Islet precursor cell (in vitro differentiated cells): ENCODE measurements at places on chromosomes 16 and 17.

GRCh38 chr17:11278186-11278991 lies 37.4 kb downstream of the SHISA6 start:
- peak; percentile 34 for DNase-seq

DNA sequence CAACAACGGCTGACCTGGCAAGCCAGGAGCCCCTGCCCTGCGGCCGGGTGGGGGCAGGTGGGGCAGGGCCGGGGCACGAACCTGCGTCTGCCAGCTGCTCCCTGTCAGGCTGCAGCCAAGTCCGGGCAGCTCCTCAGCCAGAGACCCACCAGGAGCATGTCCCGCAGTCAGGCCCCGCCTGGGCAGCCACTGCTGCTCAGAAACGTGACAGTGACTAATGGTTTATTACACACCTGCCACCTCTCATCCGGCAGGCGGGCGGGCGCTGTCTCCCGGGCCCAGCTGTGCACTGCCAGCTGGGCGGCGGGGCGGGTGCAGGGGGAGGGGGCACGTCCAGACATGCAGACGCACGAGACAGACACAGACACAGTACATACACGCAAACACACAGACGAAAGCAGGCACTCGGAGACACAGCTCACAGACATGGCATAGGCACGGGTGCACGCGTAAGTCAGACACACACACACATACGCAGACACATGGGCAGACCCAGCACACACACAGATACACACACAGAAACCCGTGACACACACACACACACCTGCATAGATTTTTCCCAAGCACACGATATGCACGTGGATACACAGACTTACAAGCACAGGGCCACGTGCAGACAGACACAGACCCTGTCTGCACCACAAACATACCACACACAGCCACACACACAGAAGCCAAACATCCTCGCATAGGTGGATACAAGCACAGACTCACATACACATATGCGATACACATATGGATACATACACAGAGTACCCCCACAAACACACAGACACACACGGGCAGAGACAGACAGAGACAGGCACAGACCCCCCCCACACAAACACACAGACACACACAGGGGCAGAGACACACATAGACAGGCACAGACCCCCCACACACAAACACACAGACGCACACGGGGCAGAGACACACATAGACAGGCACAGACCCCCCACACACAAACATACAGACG lies 248.3 kb upstream of the CIBAR2 start:
- DNase-seq = no peak

DNA sequence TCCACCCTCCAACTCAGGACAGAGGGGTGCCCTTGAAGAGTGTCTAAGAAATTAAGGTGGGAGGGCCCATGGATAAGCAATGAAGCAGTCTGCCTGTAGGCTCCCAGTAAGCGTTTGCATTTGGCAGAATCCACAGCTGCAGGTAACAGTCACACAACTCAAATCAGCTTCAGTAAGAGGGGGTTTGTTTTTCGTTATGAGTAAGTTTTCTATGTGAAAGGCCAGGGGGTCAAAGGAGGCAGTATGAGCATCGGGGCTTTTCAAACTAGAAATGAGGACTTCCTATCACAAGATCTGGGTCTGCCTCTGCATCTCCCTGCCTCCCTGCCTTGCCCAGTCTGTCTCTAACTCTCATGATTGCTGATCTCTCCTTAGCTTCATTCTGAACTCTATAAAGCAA lies 128.1 kb upstream of the CCL2 start:
- peak; percentile 37 for DNase-seq

DNA sequence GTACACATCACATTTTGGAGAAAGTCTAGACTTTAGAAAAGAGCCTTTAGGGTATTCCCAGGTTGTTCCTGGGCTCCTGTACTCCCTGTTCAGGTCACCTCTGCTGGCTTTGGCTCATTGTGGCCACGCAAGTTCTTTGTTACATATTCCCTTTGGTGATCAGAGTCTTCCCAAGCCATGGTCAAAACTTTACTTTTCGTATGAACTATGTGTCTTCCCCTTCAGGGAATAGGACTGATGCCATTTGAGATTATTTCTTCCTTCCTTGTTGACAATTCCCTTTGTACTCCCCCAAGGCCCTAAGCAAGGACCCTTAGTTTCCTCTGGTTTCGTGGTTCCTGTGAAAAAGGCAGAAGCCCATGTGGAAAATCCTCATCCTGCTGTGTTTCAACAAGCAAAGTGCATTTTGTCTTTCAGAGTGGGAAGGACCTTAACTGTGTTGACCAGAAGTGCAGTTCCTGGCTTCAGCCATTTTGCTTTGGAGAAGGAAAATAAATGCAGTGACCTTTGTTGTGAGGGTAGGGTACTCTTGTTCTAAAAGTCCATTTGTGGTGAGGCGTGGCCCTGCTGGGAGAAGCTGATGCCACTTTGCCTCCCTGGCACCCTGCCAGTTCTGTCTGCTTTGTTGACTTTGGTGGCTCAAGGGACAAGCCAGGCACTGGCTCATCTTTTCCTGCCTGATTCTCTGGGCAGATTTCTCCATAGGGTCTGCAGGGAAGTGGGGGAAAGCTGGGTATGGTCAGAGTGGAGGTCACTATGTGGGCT lies 55.1 kb downstream of the ZNRF1 start:
- DNase-seq = no peak

DNA sequence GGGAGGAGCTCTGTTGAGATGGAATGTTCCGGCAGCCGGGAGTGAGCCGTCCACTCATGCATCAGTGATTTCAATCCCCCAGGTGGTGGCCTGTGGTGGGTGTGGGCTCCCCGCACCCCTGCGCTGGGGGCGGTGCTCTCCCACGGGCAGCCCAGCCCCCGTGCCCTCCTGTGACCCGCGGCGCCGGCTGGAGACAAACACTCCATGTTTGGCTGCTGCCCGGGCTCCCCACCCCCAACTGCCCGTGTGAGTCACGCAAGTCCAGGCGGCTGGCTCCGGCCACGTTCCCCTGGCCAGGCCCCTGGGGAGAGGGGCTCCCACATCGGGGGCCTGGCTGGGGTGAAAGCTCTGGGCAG lies 29.4 kb downstream of the CACNA1H start:
- peak; percentile 70 for DNase-seq

- no peak for DNase-seq
Measured at GRCh38 chr16:77148121-77148520, 42.9 kb upstream of the MON1B start.

GRCh38 chr16:13767215-13767614 lies 152.7 kb upstream of the ERCC4 start:
- no peak for DNase-seq

GRCh38 chr16:628321-629061 lies 2.3 kb upstream of the WFIKKN1 start:
- DNase-seq = no peak

DNA sequence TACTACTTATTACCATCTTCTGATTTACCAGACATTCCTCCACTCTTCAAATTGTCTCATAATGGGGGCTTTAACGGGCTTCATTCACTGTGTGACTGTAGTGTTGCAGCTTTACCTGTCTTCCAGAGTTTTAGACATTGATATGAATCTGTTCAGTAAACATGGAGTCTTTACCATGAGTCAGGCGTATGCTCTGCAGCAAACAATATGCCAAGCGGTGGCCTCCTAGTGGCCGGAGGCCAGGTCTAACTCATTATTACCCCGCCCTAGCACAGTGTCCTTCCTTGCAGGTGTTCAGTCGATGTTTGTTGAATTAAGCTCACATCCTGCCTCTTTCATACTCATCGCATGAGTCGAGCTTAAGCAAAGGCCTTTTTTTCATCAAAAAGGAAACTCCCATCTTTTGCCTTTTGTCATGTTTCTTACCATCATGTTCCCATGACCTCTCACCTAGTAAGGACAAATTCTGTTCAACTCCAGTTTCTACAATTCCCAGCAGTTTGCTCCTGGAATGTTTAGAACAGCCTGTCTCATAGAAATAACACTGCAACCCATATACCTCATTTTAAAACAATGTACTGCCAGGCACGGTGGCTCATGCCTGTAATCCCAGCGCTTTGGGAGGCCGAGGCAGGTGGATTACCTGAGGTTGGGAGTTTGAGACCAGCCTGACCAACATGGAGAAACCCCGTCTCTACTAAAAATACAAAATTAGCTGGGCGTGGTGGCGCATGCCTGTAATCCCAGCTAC lies 39.4 kb downstream of the TUBD1 start:
- DNase-seq = peak; percentile 81

DNA sequence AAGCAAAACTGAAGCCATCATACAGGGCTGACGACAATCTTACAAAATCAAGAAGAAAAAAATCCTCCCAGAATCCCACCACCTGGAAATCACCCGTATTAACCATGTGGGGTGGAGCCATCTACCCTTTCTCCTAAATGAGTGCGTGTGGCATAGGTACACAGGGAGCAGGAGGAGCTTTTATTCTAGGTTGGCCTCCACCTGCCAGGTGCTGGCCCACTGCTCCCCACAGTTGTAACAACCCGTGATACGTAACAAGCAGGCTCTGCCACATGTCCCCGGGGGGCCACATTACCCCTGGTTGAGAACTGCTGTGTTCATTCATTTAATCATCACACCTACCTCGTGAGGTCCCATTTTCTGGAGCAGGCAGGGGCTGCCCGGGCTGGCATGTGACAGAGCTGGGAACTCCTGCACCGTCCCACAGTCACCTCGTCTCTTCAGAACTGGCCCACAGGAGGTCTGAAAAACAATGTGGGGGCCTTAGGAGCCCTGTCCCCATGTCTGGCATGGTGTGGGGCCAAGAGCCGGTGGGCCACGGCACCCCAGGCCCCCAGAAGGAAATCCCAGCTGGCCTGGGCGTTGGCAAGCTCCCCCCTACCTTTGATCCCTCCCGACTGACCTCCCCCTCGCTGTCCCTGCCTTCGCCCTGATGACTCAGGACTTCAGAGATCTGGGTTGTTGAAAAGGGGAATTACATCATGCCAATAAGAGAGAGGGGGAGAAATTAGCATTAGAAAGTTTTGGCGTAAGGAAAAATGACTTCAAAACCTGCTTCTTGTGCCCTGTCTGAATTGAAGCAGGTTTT lies 12.9 kb downstream of the CMIP start:
- DNase-seq = no peak

- no peak for DNase-seq
Measured at GRCh38 chr16:66712512-66712911, 16.0 kb upstream of the CMTM4 start.

GRCh38 chr16:8720967-8721308 lies 46.5 kb downstream of the ABAT start:
- DNase-seq = no peak

DNA sequence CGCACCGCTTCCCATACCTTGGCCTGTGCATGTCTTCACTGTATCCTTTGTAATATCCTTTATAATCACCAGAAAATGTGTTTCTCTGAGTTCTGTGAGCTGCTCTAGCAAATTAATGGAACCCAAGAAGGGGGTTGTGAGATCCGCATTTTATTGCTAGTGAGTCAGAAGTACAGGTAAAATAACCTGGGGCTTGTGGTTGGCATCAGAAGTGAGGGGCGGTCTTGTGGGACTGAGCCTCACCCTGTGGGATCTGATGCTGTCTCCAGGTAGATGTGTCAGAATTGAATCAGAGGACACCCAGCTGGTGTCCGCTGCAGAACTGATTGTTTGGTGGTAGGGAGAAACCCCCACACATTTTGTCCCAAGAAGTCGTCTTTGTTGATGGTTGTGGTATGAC lies 382.4 kb downstream of the SNX29 start:
- no peak for DNase-seq

GRCh38 chr16:67229906-67230808 lies 3.2 kb downstream of the TMEM208 start:
- DNase-seq = peak; percentile 43

GRCh38 chr16:52584354-52585320 lies 37.7 kb upstream of the TOX3 start:
- no peak for DNase-seq
